ENCODE measurements at places on chromosomes 2 and 18. TPM values are rescaled to one million over a fixed set of nuclear protein-coding genes. Genes with fewer than 3 reads are reported as not detected.

- no peak for DNase-seq
Measured at GRCh38 chr2:216920143-216920876, 60.4 kb upstream of the TNP1 start.

The SGPP2 gene
- total RNA-seq = 31.2 TPM

DNA sequence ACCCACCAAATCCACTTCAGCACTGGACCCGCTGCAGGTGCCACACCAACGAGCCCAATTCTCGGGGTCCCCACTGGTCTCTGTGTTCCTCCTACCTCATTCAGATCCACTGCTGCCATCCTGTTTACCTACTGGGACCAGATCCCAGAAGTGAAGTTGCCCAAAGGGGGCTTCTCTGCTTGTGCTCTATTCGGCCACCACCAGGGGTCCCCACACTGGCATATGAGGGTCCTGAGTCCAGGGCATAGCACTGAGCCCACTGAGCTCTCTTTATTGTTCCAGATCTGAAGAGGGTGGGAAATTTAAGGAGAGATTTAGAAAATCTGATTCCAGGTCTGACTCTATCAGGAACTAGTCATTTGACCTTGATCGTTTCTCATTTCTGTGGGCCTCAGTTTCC, 2.4 kb downstream of the GPR45 start:
- no peak for DNase-seq

The DSG1 gene
- total RNA-seq = not detected

The SCN9A gene
- 0.07 TPM for total RNA-seq

The ARHGAP28 gene
- total RNA-seq = not detected

- DNase-seq = no peak
Measured at GRCh38 chr2:53785366-53785765, 1.4 kb downstream of the ASB3 start.

GRCh38 chr2:28463893-28464292, 32.0 kb upstream of the PLB1 start:
- no peak for DNase-seq

The PDE1A gene
- total RNA-seq = not detected

The SIX3 gene
- not detected for total RNA-seq

DNA sequence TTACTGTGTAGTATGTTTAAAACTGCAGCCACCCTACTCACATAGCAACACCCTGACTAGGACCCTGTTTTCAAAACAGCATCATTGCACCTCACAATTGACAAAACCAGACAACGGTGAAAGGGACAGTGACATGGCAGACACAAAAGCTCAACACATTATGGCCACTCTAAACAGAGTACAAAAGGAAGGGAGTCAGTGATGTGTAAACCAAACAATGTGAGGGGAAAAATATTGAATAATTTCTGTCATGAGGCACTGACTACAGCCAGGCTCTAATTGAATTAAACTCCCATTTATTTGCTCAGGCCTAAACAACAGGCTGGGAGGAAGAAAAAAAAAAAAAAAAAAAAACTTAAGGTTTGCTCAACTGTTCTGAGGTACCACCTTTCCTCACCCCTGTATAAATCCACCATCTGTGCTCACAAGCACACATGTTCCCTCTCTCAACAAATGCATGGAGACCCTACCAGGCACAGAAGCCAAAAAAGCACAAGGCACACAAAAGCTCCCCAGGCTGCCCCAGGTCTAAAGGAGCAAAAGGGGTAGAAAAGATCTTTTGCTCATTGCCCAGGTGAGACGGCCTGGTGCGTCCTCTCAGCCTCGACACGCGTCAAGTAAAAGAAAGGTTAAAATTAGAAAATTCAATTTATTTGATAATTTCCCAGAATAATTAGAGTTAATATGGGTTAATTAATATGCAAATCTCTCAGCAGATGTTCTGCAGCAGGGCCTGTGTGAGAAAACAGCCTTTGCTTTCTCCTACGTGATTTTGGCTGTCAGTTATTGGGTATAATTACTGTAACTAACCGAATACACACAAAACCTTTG, 80.9 kb downstream of the ZEB2 start:
- no peak for DNase-seq
